Psoas muscle (tissue), 8 donors: ENCODE measurements at places on chromosomes 13 and 19. TPM values are rescaled to one million over a fixed set of nuclear protein-coding genes. Genes with fewer than 3 reads are reported as not detected.

GRCh38 chr13:20869540-20869939 lies 33.0 kb downstream of the XPO4 start:
- no peaks in the 10 kb centered on the region for H3K36me3 ChIP-seq
- H3K27me3 ChIP-seq = no peaks in the 10 kb centered on the region
- no peak for DNase-seq
- H3K27ac ChIP-seq = no peak overlapping the region

DNA sequence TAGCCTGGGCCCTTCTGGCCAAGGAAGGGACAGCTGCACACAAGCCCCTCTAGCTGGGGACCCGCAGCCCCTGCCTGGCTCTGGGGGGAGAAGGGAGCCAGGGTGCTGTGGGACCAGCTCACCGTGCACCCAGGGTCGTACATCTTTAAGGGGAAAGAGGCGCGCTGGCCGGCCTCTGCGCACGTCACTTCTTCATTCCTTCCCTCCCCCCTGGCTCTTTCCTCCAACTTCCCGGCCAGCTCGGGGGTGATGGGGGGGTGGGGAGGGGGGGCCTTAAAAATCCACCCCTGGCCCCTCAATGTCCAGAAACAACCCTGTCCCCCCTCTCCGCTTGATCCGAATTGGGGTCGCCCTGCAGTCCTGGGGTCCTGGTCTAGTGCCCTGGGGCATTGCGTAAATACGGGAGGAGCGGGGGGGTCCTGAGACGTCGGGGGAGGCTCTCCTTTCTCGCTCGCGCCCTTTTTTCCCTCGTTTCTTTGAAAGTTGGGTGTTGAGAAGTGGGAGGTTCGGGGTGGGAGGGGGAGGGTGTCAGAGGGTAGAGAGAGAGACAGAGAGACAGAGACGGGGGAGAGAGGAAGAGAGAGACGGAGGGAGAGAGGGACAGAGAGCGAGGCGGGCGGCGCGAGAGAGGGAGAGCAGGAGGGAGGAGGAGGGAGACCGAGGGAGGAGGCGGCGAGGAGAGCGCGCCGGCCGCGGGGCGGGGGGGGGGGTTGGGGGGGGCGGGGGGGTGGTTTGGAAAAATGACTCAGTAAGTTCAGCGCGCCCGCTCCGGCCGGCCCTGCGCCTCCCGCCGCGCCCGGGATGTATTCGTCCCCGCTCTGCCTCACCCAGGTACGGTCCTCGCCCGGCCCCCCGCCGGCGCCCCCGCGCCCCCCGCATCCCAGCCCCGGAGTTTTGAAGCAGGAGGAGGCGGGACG lies at the start of gene NFIC:
TSS of gene NFIC (plus strand) at position 748 of the 917 bp plus-strand sequence. CDS start at position 802, 54 bp downstream.
- peak within 1 kb of the TSS; percentile 97 for H3K27ac ChIP-seq
- peak; percentile 94 for DNase-seq
- no peaks in the 10 kb centered on the region for H3K36me3 ChIP-seq
- peaks cover 52% of the 10 kb centered on the region for H3K4me1 ChIP-seq
- peak within 1 kb of the TSS; percentile 85 for H3K4me3 ChIP-seq

DNA sequence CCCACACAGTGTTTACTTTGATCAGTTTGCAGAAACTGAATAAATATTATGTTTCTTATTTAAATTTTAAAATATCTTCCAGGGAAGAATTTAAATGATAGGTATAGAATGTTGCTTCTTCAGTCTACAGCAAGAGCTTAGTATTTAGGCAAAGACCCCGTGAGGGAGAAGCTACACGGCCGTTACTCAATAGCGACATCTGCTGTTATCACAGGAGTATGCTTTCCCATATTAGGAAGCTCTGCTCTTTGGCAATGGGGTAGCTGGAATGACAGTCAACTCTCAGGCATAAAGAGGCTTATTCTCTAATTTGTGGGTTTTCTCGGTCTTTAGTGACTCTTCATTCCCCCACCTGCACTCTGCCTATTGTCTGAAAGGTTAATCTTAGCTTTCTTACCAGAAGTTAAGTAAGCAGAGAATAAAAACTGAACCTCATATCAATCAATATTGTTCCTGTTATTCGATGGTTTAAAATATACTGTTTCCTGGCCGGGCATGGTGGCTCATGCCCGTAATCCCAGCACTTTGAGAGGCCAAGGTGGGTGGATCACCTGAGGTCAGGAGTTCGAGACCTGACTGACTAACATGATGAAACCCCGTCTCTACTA lies 13.2 kb upstream of the LHFPL6 start:
- no peaks in the 10 kb centered on the region for H3K27me3 ChIP-seq
- no peaks in the 10 kb centered on the region for H3K4me1 ChIP-seq
- H3K4me3 ChIP-seq = no peak overlapping the region
- H3K27ac ChIP-seq = no peak overlapping the region

NLRP11 gene
- total RNA-seq = not detected

GRCh38 chr19:1610579-1610978 lies 5.3 kb upstream of the UQCR11 start:
- H3K4me1 ChIP-seq = peaks cover 6% of the 10 kb centered on the region
- peaks cover 2% of the 10 kb centered on the region for H3K36me3 ChIP-seq
- H3K27me3 ChIP-seq = no peaks in the 10 kb centered on the region
- H3K27ac ChIP-seq = no peak overlapping the region
- H3K4me3 ChIP-seq = no peak overlapping the region
- no peak for DNase-seq

PPP1R12C gene
- 24.7 TPM for total RNA-seq

PSG7 gene
- not detected for total RNA-seq

GRCh38 chr19:5046339-5047039 lies 77.6 kb downstream of the KDM4B start:
- H3K4me3 ChIP-seq = no peak overlapping the region
- H3K27ac ChIP-seq = peak overlapping the region; percentile 66
- DNase-seq = peak; percentile 62
- peaks cover 27% of the 10 kb centered on the region for H3K36me3 ChIP-seq
- peaks cover 39% of the 10 kb centered on the region for H3K4me1 ChIP-seq
- H3K27me3 ChIP-seq = no peaks in the 10 kb centered on the region

GRCh38 chr19:5338656-5339197 lies 1.9 kb downstream of the PTPRS start:
- H3K27me3 ChIP-seq = peaks cover 90% of the 10 kb centered on the region
- H3K4me3 ChIP-seq = no peak overlapping the region
- H3K4me1 ChIP-seq = peaks cover 5% of the 10 kb centered on the region

PNMA8B gene
- 0.51 TPM for total RNA-seq

DNA sequence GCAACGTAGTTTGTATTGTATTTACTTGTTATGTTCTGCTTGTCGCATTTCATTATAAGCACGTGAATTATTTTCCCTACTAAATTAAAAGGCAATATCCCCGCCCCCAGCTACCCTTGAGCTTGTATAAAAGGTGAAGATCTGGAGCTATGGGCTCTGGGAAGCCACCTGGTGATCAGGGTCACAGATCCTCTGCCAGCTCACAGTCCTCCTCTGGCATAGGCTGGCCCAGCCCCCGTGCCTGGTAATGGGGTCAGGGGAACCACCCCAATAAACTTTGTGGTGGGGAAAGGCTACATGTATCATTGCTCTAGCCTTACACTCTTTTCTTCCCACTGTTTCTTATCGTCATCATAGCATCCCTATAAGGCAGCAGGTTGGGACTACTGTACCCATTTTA lies 190.2 kb upstream of the TSHZ3 start:
- H3K27ac ChIP-seq = no peak overlapping the region
- H3K27me3 ChIP-seq = no peaks in the 10 kb centered on the region
- DNase-seq = no peak
- no peaks in the 10 kb centered on the region for H3K36me3 ChIP-seq

LMTK3 gene
- not detected for total RNA-seq

- H3K36me3 ChIP-seq = peaks cover 32% of the 10 kb centered on the region
- H3K27ac ChIP-seq = no peak overlapping the region
- no peak for DNase-seq
- H3K27me3 ChIP-seq = peaks cover 30% of the 10 kb centered on the region
Measured at GRCh38 chr19:12749938-12750521, 1.6 kb upstream of the BEST2 start.
